ENCODE measurements at places on chromosomes 7 and 10.

DNA sequence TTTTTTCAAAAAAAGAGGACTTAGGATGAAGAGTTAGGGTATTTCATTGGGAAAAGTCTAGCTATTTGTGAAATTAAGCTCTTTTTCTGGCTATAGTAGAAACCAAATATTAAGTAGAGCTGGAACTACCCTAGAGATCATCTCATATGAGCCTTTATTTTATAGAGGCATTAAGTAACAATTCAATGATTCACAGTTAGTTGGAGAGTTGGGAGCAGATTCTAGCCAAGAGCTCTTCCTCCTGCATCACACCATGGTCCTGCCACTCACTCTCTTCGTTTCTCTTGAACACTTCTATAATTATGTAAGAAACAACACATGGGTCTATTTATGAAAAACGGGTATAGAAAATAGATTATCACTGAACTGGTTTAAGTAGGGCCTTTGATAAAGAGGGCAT lies 76.1 kb upstream of the ANK3 start:
- DNase-seq: no peak

DNA sequence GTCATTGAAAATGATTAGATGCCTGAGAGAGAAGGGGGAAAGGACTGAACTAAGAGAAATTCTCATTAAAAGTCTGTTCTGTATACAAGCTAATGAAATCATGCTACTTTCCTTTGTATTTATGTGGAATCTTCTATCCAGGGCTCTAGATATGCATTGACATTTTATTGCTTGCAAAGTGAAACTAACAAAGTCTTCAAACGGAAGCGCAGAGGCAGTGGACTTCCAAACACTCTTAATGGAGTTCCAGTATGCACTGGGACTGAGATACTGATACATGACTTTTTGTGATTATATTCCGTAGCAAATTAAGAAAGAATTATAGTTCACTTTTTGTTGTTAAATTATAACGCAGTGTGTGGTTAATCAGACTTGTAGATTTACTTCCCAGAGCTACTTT lies 166.8 kb upstream of the TBX20 start:
- DNase-seq: no peak

- DNase-seq: no peak
Observed at GRCh38 chr10:130439766-130440165, 303.6 kb downstream of the GLRX3 start.

- no peak for DNase-seq
Observed at GRCh38 chr7:67512481-67512880, 515.8 kb downstream of the TYW1 start.

DNA sequence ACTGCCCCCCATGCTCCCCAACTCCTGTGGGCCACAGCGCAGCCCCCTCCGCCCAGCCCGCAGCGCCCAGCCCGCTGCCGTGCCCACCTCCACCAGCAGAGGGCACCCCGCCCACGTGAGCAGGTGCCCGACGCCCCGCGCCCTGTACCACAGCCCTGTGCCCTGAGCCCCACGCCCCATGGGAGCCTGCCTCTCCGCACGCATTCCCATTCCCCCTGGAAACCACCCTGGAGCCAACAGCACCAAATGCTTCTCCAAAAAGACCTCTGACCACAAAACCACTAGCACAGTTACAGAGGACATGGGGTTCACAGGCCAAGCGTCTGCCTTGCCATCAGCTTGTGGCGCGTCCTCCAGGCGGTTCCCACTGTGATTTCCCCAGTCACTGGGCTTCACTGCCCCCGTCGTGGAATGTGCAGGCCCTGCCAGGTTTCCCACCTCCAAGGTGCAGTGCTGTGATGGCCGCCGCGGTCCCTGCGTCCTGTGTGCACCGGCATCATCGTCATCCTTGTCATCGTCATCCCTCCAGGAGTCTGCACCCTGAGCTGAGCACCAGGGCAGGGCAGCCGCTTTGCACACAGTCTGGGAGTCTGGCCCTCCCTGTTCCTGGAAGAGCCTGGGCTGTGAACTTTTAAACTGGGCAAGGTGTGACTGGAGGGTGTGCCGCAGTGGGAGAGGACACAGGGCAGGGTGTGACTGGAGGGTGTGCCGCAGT lies 61.7 kb downstream of the PWWP2B start:
- DNase-seq: peak; percentile 95

DNA sequence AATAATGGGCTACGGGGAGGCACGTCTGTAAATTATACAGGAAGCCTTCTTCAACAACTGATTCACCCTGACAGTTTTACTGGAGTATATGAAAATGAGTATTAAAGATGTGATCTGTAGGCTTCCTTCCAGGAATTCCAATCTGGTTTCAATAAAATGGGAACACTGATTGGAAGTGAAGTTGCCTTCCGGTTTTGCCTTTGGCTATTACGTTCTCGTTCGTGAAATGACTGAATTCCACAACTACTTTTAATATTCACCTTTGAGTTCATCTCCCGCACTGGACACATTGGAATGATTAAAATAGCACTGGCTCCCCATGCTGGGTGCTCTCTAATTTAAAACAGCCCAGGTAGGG lies 350.1 kb upstream of the MKI67 start:
- DNase-seq: peak; percentile 43

GRCh38 chr10:29651767-29652166 lies 17.0 kb upstream of the SVIL start:
- no peak for DNase-seq

DNA sequence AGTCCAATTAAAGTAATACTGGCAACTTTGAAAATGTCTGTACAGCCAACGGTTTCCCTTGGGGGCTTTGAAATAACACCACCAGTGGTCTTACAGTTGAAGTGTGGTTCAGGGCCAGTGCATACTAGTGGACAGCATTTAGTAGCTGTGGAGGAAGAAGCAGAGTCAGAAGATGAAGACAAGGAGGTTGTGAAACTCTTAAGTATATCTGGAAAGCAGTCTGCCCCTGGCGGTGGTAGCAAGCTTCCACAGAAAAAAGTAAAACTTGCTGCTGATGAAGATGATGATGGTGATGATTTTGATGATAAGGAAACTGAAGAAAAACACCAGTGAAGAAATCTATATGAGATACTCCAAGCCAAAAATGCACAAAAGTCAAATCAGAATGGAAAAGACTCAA lies 72.2 kb downstream of the ZNF783 start:
- no peak for DNase-seq

DNA sequence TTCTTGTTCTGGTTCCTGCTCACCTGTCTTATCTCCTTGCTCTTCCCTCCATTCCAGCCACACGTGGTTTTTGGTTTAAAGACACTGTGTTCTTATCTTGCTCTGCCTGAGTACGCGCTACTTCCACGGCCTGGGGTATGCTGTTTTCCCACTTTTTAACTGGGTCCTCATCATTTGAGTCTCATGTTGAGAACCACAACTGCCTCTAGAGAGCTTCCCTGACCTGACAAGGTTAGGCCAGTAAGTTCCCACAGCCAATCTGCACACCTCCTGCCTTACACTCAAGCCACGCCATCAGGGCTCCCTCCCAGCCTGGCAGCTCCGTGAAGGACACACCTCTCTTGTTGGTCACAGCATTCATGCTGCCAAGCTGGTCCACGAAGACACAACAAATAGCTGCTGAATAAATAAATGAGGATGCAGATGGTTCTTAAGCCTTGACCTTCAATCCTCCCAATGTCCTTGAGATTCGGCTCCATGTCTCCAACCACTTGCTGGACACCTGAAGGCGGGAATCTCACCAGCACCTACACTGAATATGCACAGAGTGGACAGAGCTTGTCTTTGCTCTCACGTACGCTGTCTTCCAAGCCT lies 201.7 kb upstream of the KLF14 start:
- no peak for DNase-seq

DNA sequence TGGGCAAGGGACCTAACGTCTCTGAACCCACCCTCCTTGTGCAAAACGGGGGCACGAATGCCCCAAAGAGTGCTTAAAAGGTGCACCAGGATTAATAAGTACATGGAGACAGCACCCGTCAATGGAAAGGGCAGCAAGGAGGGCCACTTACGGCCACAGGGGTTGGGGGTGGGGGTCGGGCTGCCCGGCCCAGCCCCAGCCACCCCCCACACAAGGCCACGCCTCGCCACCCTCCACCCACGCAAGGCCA lies 213.4 kb downstream of the MAD1L1 start:
- no peak for DNase-seq

DNA sequence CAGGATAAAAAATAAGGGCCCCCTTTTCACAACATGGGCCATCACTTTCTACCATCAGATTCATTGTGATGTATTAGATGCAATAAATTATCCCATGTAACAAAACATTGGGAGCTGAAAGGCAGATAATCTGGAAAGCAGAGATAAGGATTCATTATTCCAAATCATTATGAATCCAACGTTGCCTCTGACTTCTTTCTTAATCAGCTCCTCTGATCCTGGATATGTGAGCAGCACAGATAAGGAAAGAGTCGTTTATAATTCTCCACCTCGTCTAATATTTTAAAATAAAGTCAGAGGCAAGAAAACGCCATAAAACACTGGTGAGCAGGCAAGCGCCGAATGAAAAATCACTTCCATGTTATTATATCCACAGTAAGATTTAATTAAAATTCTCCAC lies 13.8 kb upstream of the GATA3 start:
- DNase-seq: no peak

DNA sequence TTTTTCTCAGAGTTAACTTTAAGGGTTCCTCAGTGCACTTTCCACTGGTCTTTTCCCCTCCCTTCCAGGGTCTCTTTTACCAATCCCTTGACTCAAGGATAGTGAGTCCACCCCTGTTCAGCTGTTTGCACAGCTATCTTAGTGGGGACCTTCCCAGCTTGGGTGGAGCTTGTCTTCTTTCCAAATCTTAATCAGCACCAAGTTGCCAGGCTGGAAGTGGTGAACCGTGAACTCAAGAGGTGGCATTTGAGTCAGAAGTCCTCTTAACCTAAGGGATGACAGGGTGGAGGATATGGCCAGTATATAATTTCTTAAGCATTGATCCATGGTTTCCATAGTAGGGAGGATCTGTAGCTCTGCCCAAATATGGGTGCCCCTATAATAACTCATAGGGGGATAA lies 25.0 kb downstream of the MAPK8 start:
- DNase-seq: no peak

DNA sequence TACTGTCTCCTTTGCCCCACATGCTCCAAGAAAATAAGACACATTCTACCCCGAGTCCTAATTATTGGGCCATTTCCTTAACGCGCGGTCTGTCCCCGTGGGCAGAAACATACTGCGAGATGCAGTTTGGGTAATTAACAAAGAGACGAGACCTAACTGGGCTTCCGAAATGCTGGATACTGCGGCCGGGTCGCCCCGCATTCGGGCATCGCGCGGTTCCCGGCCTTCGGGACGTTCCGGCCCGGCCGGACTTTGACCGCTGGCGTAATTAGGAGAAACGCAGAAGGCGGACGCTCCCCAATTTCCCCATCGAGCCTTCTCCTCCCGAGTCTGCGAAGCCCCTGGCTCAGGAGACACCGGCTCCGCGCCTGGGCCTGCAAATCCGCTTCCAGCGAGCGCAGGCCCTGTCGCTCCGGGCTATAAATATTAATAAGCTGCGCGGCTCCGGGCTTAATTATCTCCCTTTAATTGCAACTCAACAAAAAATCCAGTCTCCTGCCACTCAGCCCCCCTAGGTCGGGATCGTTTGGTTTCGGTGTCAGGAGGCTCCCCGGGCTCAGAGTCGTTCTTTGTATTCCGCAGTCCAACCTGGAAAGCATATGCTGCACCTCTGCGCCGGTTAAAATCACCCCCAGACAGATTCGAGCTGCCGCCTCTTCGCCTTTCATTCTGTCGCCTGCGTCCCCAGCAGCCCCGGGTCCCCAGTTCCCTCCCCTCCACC lies 131.5 kb downstream of the SPAG6 start:
- no peak for DNase-seq

DNA sequence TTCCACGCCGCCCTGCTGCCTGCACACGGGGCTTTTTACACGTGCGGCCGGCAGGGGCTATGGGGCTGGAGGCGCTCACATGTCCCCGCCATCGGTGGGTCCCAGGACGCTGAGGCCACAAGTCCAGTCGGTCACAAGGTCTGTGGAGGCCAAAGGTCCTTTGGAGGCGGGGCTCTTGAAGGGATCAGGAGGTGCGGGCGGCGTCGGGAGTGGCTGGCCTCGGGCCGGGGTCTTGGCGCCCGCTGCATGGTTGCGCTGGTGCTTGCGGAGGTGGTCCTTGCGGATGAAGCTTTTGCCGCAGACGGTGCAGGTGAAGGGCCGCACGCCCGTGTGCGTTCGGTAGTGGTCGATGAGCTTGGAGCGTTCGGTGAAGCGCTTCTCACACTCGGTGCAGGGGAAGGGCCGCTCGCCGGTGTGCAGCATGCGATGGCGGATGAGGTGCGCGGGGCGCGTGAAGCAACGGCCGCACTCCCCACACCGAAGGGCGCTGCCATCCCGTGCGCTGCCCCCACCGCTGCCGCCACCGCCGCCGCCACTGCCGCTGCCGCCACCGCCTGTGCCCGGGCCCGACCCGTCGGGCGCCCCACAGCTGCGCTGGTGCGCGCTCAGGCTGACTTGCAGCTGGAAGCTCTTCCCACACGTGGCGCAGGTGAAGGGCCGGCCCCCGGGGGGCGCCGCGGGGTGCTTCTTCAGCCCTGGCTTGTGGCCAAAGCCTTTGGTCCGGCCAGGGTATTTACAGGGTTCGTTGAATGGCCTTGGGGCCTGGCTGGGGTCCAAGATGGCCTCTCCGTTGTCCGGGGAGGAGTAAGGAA lies 13.7 kb upstream of the ZNF777 start:
- DNase-seq: no peak

DNA sequence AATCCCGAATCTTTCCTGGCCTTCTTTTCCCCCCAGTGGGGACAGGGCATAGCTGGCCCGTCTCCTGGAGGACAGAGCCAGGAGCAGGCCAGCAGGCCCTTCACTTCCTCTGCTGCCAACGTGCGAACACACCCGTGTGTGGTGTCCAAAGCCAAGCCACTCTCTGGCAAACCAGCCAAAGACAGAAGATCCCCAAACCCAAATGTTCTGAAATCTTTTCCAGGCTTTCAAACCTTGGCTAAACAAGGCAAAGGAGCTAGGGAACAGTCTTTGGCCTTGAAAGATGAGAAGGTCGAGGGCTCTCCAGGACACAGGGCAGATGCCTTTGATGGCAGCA lies 63.0 kb downstream of the PROSER2 start:
- no peak for DNase-seq

GRCh38 chr7:125316466-125316865 lies 386.8 kb upstream of the POT1 start:
- peak; percentile 32 for DNase-seq

- peak; percentile 86 for DNase-seq
Observed at GRCh38 chr7:101507791-101508252, 121.3 kb downstream of the MYL10 start.

DNA sequence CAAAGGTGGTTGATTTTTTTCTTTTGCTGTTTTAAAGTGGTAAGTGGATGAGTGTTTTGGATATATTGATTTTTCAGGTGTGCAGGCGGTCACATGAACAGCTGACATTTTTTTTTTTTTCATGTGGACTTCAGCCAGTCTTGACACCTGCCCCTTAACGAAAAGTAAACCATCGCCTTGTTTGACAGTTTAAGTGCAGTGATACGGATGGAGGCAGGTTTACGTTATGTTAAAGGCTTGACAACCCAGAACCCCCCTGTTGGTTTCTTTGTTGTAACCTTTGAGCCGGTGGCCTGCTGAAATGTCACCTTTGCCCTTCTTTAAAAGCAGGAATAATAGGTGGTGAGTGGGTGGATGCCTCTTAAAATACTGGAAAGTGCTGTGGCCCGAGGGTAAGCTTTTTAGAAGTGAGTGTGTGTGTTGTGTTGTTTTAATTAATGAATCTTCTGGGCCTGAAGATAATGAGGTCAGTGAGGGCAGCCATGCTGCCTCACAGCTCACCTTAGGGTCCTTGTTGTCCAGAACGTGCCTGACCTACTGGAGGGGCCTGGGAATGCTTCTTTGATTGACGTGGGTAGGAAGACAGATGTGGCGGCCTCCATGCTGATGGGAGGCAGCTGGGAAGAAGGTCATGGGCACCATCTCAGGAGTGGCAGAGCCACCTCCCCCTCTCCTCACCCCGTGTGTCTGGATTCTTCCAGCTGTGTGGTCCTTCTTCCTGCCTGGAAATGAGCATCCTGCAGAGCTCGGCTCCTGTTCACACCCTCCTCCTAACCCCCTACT lies 69.8 kb downstream of the TCF7L2 start:
- no peak for DNase-seq

Data from SK-N-SH (cell line).